Psoas muscle (tissue), 8 donors: ENCODE measurements at places on chromosomes 5 and 9.

DNA sequence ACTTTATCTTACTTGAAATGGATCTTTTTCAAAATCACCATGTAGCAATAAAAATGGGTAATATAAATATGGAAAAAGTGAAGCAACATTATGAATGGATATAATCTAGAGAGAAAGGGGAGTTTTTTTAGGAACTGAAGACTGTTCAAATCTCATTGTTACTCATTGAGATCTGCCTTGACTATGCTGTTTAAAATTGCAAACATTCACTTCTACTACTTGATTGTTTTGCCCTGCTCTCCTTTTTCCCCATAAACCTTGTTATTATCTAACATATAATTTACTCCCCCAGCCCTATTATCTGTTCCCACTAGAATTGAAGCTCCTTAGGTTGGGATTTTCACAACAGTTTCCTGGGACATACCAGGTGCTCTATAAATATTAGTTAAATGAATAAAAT, 22.0 kb downstream of the PAM start:
- DNase-seq: no peak

DNA sequence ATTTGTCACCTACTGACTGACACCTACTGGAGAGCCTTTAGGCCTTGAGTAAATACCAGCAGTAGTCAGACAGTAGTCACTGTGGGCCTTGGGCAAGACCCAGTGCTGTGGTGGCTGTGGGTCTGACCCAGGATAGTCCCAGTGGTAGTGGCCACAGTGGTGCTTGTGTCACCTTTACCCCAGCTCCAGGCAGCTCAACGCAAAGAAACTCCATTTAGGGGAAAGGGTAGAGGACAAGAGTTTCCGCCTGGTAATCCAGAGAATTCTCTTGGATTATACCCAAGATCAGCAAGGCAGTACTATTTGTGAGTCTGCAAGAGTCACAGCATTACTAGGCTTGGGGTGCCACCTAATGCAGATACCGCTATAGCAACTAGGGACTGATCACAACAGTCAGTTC, 28.9 kb downstream of the CERT1 start:
- DNase-seq: no peak

DNA sequence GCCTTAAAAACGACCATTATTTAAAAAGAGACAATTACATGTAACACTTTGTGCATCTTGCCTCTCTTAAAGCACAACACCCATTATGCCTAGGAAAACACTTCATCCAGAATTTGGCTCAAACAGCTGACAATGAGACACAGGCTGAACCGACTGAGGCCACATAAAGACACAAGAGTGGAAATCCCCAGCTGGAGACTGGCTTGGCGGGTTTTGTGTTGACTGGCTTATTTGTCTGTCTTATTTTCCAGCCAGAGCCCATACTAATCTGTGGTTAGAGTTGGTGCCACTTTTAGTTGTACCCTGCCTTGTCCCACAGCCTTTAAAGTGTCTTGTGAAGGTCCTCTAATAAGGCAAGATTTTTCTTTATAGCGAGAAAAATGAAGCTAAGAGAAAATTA, 21.2 kb downstream of the TRIM14 start:
- no peak for DNase-seq

GRCh38 chr9:117403848-117404247, 11.0 kb downstream of the ASTN2 start:
- DNase-seq: no peak

GRCh38 chr5:148091991-148092964, 28.5 kb downstream of the SPINK5 start:
- DNase-seq: no peak
